ENCODE measurements at places on chromosomes 5 and 9. TPM values are rescaled to one million over a fixed set of nuclear protein-coding genes. Genes with fewer than 3 reads are reported as not detected.

- no peak for DNase-seq
Measured at GRCh38 chr9:79384501-79384900, 187.3 kb upstream of the TLE4 start.

Gene HSPA9
- polyA plus RNA-seq: 178 TPM

Gene PTGR1
- polyA plus RNA-seq: 46.8 TPM

DNA sequence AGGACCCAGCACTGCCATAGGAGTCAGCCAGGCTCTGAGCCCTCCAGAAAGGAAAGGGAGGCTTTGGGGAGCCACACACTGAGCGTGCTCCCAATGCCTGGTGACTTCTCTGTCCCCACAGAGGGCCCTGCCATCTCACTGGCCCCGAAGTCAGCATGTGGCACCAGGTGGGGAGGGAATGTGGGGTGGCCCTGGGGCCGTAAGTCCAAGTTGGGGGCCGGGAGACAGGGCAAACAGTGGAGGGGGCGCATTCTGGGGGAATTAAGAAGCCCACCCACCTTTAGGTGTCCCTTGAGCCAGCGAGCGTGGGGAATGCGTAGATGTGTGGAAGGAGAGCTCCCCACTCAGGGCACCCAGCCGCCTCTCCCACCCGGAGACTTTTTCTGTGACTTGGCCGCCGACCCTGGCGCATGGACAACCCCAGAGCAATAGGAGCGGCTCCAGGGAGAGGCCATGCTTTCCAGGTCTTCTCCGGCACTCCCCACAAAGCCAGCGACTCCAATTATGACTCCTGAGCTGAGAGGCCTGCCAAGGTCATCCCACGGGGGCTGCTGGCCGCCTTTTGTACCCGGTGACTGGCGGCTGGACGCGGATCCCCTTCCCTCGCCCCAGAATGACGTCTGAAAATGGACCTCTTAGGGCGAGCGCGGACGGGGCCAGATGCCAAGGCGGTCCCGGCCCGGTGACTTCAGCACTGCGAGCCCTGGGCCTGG, 9.8 kb downstream of the IRX1 start:
- no peak for DNase-seq

GRCh38 chr5:40628407-40628806, 51.3 kb upstream of the PTGER4 start:
- DNase-seq: no peak

Gene CDH6
- 2.4 TPM for polyA plus RNA-seq

GRCh38 chr5:172798422-172799215, 27.6 kb upstream of the DUSP1 start:
- DNase-seq: no peak

Gene GABRA6
- polyA plus RNA-seq: not detected

DNA sequence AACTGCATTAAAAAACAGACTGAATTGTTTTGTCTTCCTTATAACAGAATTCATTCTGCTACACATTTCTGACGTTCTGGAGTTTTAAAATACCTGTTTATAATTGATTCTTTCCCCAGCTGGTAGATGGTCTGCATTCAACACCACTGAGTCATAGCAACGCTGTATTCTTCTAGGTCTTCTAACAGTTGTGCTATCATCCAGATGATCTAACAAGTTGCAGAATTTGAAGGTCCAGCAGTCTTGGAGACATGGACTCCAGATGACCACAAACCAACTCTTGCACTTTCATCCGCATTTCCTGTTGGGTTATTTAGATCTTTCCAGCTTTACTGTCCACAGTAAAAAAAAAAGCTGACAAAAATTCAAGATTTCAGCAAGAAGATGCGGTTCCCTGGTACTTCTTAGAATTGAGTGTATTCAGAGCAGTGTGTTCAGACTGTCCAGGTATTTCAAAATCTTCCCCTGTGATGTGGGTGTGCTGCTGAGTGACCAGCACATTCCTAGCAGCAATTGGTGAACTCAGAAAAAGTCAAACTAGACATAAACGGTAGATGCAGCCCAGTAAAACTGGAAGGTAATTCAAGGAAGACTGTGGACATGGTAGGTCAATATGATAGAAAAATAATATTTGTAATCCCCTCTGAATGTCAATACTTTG, 50.2 kb downstream of the CSNK1A1 start:
- no peak for DNase-seq

Gene MYMK
- polyA plus RNA-seq: 54.7 TPM
